ENCODE measurements at places on chromosomes 4 and X.

DNA sequence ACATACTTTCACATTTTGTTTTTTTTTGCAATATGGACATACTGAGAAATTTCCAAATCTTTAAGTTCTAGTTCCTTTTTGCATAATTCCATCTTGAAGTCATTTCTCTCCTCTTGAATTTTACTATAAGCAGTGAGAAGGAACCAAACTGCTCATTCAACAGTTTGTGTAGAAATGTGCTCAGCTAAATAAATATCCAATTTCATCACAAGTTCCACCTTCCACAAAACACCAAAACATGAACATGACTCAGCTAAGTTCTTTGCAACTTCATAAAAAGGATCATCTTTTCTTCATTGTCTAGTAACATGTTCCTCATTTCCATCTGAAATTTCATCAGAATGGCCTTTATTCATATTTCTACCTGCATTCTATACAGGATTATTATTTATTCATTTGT is 77.3 kb upstream of the FGF13 start:
- DNase-seq, result no peak

DNA sequence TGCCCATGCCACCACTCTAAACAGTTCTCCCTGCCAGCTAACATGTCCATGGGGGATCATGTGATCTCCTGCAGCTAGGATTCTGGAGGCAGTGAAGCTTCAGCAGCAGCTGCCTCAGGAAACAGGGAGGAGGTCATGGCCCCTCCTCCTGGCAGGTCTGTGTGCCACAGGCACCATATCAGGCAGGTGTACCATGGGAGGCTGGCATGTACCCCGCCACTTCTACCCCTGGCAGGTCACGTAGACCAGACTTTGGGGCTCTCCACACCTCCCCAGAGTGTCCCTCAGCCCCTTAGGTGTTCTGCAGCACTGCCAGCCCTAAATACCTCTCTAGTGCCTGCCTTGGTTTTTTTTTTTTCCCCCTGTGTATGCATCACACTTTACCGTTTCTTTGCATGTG is 110.5 kb upstream of the FAM47C start:
- no peak for DNase-seq

DNA sequence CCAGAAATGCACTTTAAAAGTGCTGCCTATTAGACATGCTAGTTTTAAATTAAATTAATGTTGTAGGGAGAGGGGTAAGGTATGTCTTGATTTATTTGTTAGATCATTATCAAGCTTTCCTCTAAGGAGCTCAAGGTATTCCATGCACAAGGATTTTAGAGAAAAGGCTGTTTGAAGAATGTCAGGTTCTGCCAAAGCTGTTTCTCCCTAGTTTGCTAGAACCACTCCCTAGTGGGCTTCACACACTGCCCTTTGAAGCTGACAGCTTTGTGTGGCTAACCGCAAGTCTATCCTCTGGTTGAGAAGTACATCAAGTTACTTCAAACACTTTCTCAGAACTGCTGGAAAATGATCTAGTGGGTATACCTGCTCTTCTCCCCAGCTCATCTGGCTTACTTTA is 32.3 kb downstream of the RASL11B start:
- no peak for DNase-seq

DNA sequence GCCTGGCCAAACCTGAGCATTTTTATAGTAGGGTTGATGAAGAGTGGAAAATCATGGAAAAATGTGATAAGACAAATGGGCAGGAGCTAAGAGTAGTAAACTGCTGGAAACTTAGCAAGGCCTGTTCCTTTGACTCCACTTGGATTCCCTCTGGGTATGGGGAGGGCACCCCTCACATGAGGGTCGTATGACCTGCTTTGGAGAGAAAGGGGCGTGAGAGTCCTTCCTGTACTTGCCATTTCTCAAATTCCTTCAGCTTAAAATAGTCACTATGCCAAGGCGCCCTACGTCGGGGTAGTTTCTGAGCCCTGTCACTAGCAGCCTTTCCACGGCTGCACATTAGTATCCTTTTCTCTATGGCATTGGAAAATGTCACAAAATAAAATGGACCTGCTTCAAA is 49.1 kb downstream of the GPRIN3 start:
- DNase-seq, result no peak

DNA sequence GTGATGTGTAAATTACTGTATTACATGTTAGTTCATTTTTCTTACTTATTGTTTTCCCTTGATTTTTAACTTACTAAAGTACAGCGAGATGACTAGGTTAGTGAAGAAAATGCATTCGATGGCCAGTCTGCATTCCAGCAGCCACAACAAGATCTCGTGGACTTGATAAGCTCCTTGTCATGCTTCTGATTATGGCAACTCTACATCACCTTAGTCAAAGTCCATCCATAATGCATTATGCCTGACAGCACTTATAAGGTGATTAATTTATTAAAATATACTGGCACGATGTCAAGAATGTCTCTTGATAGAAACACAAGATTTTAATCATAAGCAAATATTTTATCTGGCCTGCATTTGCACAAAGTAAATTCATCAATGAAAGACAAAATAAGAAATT is 109.9 kb upstream of the NAP1L5 start:
- DNase-seq, result no peak

GRCh38 chrX:150870487-150871340 is 27.8 kb downstream of the CD99L2 start:
- DNase-seq, result no peak

- no peak for DNase-seq
Measured at GRCh38 chrX:1151378-1152077, 60.9 kb downstream of the CRLF2 start.

- no peak for DNase-seq
Measured at GRCh38 chr4:159013692-159014091, 89.2 kb upstream of the RAPGEF2 start.

GRCh38 chr4:152247271-152247975 is 288.5 kb downstream of the FBXW7 start:
- no peak for DNase-seq

- DNase-seq, result no peak
Measured at GRCh38 chr4:107996949-107997788, 7.5 kb downstream of the HADH start.

GRCh38 chr4:76687746-76688448 is 210.0 kb downstream of the SOWAHB start:
- DNase-seq, result no peak

DNA sequence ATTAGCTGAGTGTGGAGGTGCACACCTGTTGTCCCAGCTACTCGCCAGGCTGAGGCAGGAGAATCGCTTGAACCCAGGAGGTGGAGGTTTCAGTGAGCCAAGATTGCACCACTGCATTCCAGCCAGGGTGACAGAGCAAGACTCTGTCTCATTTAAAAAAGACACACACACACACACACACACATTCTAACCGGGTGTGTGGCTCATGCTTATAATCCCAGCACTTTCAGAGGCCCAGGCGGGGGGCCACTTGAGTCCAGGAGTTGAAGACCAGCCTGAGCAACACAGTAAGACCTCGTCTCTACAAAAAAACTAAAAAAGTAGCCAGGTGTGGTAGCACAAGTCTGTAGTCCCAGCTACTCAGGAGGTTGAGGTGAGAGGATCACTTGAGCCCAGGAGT is 152.3 kb downstream of the LRBA start:
- no peak for DNase-seq

DNA sequence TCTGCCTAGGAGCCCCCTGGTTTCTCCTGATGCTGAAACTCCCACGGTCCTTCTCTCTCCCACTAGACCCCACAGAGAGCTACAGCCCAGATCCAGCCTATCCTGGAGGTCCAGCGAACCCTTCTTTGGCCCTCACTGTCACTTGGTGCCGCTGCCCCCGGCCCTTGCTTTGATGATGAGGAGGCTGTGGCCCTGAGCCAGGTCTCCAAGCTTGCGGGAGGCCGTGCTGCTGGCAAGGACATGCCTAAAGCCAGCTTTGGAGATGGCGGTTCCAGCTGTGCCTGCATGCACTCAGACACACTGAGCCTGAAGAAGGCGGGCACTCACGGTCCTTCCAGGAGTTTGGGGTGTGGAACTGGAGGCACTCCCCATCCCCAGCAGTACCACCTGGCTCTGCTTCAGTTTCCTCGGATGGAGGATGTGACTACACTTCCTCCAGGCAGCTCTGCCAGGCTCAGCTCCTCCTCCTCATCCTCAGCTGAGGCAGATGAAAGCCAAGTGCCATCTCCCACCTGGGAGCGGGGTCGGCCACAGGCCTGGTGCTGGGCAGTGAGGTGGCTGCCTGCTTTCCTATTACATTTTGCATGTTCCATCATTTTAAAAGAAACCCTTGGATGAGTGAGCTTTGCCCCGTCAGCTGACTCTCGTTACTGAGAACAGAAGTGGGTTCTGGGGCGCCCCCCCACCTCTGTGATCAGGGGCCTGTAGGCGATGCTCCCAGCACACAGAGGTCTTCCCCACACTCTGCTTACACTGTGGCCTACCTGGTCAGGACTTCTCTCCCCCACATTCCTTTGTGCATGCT is 9.0 kb downstream of the TNIP2 start:
- no peak for DNase-seq

GRCh38 chrX:16743604-16744325 is 24.4 kb downstream of the SYAP1 start:
- DNase-seq, result no peak

DNA sequence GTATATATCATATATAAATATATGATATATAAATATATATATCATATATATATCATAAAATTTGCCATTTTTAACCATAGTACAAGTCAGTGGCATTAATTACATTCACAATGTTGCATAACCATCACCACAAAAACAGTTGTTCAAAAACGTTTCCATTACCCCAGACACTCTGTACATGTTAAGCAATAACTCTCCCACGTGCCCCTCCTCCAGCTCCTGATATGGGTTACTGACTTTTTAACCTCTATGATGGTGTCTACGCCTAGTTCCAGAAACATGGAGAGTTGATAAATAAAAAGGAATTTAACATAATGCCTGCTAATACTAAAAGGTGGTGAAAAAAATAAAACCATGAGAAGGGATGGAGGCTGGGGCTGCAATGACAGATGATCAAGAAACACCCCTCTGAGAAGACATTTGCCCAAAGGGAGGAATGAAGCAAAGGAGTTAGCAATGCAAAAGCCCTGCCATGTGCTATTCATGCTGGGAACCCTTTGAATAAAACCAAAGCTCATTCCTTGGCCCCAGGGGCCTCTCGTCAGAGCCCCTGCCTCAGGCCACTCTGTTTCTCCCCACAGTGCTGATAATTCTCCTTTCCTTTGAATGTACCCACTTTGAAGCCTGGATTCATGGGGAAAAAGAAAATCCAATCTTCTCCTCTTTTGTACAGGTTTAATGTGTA is 144.3 kb downstream of the NWD2 start:
- no peak for DNase-seq

GRCh38 chr4:3022112-3022511 is 52.2 kb downstream of the HTT-AS start:
- DNase-seq, result no peak

DNA sequence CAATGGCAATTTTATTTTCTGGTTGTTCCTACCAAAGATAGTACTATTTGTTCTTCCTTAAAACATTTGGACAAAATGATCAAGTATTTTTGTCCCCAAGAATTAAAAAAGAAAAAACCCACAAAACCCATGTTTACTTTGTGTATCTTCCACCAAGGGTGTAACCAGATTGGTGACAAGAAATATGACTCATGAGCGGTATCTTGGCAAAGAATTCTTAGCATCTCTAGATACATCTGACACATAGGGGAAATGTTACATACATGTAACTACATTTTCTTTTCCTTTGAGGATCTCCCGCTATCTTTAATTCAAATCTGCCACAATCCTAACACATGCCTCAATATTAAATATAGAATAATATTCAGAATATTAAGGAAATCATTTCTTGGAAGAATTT is 78.7 kb downstream of the WDFY3 start:
- no peak for DNase-seq

DNA sequence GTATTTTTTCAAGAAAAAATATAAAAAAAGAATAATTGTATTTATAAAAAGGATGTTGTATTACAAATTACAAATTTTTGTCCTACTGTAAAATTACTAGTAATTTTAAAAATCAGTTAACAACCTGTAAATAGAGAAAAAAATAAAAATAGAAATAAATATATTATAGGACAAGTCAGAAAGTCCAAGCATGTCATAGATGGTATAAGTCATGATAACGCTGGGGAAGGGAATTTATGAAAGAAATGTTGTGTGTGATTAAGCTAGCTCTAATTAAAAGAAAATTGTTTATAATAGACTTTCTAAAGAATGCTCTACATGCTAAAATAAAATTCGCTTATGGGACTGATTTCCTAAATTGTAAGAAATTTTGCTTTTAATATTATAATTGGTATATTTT is 2329.9 kb downstream of the ARAP2 start:
- DNase-seq, result no peak

DNA sequence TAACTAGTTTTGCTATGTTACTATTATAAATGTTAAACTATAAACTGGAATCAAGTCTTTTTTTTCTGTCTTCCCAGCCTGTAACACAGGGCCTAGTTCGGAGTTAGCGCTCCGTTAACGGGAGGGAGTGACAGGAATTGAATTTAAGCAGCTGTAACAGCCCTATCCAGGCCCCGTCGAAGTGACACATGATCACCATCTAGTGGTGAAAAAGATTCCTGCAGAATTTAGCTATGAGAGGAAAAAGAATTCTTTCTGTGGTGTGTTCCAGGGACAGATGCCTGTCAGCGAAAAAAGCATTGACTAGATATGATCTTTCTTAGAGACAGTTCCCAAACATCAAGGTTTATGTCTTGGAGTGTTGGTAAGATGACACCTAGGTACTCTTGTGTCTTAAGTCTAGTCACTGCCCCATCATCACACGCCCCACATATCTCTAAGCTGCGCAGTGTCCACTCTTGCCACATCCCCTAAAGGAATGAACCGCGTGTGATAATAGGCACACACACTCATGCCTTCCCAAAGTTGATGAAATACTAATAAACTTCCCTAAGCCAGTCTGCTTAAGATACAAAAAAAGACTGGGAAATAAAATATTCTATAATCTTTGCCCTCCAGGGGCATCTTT is 2.1 kb downstream of the GAB3 start:
- peak; percentile 17 for DNase-seq

DNA sequence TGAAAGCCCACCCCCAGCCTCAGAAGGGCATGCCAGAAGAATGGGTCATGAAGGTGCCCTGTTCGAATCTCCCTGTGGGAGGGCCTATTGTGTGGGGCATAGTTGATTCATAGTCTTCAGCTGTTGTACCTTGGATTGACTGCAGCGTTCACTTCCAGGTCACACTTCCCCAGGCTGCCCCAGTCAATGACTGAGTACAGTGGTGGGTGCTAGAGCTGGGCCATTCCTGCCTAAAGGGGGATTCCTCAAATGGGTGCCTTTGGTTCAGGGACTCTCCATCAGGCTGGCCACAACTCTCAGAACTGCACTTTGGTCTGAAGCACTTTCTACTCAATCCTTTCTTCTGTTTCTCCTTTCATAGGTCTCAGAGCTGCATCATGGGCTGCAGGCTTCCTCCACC is 35.0 kb upstream of the RASGEF1B start:
- no peak for DNase-seq
